ENCODE measurements at places on chromosomes 4 and X. TPM values are rescaled to one million over a fixed set of nuclear protein-coding genes. Genes with fewer than 3 reads are reported as not detected.

DNA sequence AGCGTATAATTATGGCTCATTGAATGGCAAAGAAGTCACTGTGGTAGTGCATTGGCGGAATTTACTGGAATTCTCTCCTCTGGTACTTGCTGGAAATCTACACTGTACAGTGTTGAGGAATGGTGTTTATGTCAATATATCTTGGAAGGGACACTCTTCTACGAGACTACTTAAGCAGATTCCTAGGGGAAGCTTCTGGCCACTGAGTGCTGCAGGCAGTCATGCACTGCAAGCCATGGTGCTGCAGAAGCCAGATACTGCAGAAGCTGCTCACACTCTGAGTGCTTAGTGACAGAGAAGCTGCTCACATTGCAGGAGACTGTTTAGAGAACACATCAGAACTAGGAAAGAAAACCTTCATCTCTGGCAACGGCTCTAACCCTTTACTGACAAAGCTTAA, 725.0 kb downstream of the CCSER1 start:
- no peak for DNase-seq

DNA sequence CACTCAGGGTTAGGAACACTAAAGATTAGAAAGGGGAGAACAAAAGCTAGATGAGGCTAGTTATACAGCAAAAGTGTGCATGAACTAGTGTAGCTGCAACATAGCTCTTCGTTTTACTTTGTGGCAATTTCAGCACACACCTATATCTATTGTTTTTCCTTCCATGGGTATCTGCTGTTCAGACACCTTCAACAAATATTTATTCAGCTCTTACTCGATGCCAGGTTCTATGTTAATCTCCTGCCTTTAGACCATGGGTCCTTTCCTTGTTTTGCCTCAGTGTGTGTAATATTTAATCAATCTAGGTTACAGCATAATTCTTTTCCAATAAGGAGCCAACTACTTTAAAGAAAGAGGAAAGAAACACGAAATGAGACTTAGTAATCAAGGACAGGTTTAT, 10.4 kb upstream of the FAM9A start:
- no peak for DNase-seq

DNA sequence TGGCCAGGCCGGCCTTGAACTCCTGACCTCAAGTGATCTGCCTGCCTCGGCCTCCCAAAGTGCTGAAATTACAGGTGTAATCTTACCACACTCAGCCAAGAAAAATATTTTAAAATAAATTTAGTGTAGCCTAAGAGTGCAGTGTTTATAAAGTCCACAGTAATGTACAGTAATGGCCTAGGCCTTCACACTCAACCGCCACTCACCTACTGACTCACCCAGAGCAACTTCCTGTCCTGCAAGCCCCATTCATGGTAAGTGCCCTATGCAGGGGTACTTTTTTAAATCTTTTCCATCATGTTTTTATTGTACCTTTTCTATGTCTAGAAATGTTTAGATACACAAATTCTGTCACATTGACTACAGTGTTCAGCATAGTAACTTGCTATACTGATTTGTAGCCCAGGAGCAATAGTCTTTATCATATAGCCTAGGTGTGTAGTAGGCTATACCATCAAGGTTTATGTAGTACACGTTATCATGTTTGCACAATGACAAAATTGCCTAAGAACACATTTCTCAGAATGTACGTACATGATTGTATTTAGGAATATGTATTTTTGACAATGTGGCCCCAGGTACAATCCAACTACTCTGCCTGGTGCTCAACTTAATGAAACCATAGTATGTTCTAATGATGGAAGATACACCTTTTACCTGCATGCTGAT, 455.2 kb downstream of the PCDH7 start:
- DNase-seq: no peak

DNA sequence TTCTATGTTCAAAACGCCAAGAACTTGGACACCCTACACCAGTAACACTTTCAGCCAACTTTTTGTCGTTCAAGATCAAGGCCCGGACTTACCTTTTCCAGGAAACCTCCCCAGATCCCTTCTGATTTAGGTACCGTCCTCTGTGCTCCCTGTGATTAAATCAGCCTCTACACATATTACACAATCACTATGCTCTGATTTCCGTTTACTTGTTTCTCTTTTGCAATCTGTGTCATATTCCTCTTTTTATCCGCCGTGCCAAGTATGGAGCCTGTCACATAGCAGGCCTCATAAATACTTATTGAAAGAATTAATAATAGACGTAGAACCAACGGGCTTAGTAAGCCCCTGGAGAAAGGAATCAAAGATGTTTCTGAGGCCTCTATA, 722 bp upstream of the TMEM33 start:
- no peak for DNase-seq

DNA sequence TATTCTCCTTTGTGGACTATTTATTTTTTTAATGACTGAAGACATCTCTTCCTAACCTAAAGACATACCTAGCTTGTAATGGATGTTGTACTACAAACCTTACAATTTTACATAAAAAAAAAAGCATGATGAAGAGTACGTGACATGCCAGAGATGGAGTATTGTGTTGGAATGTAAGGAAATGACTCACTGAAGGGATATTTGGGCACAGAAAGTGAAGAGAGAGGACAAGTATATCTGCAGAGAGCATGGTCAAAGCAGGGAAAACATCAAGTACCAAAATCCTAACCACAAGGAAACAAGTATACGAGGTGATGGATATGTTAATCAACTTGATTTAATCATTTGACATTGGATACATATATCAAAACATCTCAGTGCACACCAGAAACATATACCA, 1051.4 kb upstream of the PRKX start:
- no peak for DNase-seq

- DNase-seq: no peak
Observed at GRCh38 chr4:119523399-119523798, 105.2 kb downstream of the PDE5A start.

DNA sequence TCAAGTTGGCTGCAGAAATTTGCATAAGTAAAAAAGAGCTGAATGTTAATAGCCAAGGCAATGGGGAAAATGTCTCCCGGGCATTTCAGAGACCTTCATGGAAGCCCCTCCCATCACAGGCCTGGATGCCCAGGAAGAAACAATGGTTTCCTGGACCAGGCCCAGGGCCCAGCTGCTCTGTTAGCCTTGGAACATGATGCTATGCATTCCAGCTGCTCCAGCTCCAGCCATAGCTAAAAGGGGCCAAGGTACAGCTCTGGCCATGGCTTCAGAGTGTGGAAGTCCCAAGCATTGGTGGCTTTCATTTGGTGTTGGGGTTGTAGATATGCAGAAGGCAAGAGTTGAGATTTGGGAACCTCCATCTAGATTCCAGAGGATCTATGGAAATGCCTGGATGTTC, 508.3 kb downstream of the SPRY1 start:
- no peak for DNase-seq

- no peak for DNase-seq
Observed at GRCh38 chr4:86565651-86566050, 28.5 kb upstream of the PTPN13 start.

- DNase-seq: no peak
Observed at GRCh38 chr4:148539387-148539786, 97.2 kb upstream of the NR3C2 start.

- no peak for DNase-seq
Observed at GRCh38 chr4:131584587-131584986, 1564.5 kb upstream of the PCDH10 start.

DNA sequence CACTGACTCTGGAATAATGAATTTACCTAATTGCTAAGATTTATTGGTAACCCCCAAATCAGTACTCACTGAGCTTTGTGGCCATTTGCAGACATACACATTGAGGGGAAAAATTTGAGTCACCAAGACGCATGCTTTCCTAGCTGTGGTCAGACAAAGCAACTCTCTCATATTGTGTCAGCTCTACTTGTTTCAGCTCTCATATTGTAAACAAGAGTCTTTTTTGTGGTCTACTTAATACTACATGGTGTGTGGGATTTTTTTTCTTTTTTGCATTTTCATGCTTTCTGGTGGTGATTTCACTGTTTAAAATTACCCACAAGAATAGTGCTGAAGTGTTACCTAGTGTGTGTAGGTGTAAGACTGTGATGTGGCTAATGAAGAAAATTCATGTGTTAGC, 428.2 kb upstream of the GALNT7 start:
- no peak for DNase-seq

DNA sequence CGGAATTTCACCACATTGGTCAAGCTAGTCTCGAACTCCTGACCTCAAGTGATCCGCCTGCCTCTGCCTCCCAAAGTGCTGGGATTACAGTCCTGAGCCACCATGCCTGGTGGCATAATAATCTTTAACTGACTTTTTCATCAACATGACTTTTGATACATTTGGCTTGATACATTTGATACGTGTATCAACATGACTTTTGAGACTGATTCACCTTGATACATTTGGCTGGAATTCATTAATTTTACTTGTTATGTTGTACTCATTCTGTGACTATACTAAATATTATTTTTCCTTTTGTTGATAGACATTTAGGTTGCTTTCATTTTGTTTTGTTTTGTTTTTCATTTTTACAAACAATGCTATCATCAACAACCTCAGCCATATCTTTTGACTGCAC, 6.3 kb downstream of the TMEM154 start:
- no peak for DNase-seq

- DNase-seq: no peak
Observed at GRCh38 chr4:139744232-139744631, 78.6 kb downstream of the MGST2 start.

- no peak for DNase-seq
Observed at GRCh38 chrX:13194291-13195103, 125.4 kb downstream of the ATXN3L start.

DNA sequence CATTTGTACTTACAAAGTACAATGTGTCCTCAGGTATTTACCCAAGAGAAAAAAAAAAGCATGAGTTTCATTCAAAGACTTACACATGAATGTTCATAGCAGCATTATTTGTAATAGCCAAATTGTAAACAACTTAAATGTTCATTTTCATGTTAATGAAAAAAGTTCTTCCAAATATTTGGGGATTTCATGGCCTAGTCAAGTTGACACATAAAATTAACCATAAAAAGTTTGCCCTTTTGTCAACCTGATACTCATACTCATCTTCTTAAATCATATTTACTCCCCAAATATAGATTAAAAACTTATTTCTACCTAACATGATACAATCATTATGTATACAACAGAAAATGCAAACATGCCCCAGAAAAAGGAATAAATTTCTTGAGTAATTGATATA, 112.5 kb upstream of the EMCN start:
- no peak for DNase-seq

GRCh38 chrX:105211066-105211575, 9.4 kb downstream of the TEX13A start:
- no peak for DNase-seq

- DNase-seq: no peak
Observed at GRCh38 chr4:54067166-54067565, 2.8 kb upstream of the CHIC2 start.

DNA sequence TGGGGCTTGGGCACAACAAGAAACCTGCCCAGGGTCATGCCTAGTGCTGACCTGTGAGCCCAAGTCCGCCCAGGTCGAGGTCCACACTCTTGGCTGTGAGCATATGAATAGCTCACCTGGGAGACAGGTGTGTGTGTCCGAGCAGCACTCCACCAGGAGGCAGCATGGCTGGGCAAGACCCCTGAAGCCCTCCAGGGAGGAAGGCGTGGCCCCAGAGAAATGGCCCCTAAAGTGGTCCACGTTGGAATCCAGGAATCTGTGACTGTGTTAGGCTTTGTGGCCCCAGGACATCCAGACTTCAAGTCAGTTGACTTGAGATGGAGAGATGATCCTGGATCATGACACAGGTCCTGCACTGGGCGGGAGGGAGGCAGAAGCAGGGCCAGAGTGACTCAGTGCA, 138.8 kb downstream of the CPZ start:
- DNase-seq: no peak

- no peak for DNase-seq
Observed at GRCh38 chr4:150679765-150680343, 97.9 kb downstream of the MAB21L2 start.

DNA sequence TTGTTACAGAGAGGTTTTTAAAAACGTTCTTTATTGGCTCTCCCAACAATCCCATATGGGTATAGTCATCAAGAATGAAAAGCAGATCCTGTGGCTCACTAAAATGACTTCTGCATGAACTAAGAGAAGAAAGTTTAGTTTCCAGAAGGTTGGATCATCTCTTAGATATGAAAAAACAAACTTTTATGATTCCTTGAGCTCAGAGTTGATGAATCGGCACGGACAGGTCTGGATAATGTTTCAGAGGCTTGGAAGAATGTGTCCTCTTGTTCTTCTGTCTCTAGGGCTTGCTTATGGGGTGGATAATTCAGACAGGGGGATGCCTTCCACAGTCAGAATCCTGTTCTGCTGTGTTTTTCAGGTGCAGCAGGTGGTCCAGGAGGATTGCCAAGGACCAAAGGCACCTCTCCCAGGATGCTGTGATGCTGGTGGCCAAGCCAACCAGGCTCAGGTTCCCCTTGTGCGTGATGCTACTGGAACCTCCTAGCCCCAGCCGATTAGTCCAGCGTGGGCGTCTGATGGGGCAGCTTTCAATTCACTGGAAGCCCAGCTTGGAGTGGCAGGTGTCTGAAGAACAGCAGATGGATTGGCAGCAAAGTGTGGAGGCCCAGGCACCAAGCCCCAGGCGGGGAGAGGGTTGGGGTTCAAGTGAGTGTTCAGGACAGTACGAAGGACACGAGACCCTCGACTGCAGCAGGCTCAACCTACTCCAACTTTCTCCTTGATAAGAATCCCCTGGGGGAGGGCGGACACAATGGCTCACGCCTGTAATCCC, 30.3 kb downstream of the CCKAR start:
- no peak for DNase-seq

- DNase-seq: no peak
Observed at GRCh38 chr4:148847544-148848255, 405.5 kb upstream of the NR3C2 start.

GRCh38 chr4:69044247-69044646, 52.0 kb upstream of the UGT2B7 start:
- no peak for DNase-seq

GRCh38 chrX:134714633-134715110, 56.4 kb upstream of the PLAC1 start:
- no peak for DNase-seq

- DNase-seq: no peak
Observed at GRCh38 chr4:140568507-140569306, at the start of gene UCP1. UCP1 (minus strand) TSS chr4:140568961; CDS start chr4:140568729, 232 bp downstream.

Gene TLR10
- 0.17 TPM for total RNA-seq

Gene KCNIP4
- not detected for total RNA-seq

Gene HTR2C
- total RNA-seq: not detected

Gene DDIT4L
- 0.49 TPM for total RNA-seq

Gene GAGE12E
- total RNA-seq: not detected

Gene FAM236B
- not detected for total RNA-seq

Gene KIF4A
- 29.6 TPM for total RNA-seq

Gene TCEAL2
- total RNA-seq: 0.84 TPM

Gene KLHL13
- total RNA-seq: 1.3 TPM

Gene HHIP
- not detected for total RNA-seq

Gene NDST3
- total RNA-seq: not detected

Gene AADAT
- not detected for total RNA-seq

Gene CPZ
- not detected for total RNA-seq

Gene TMEM165
- 40.6 TPM for total RNA-seq

Gene CT45A1
- not detected for total RNA-seq

Gene SHROOM3
- total RNA-seq: 0.21 TPM

Gene MMRN1
- 0.10 TPM for total RNA-seq

Gene PDZD4
- total RNA-seq: 0.83 TPM

Gene GLOD5
- not detected for total RNA-seq

Gene RTL3
- total RNA-seq: not detected

Gene PLAC8
- 62.0 TPM for total RNA-seq

Gene AMTN
- total RNA-seq: not detected

Gene RHOH
- 87.5 TPM for total RNA-seq

Data from activated naive CD4-positive, alpha-beta T cell treated with anti-CD3 and anti-CD28 coated beads for 36 hours (primary cell).